ENCODE measurements at places on chromosomes 1 and 21. TPM values are rescaled to one million over a fixed set of nuclear protein-coding genes. Genes with fewer than 3 reads are reported as not detected.

- peak; percentile 80 for DNase-seq
These were observed at the start of gene NFIA for GRCh38 chr1:61082311-61083012. TSS of gene NFIA (plus strand) at chr1:61082561.

DNA sequence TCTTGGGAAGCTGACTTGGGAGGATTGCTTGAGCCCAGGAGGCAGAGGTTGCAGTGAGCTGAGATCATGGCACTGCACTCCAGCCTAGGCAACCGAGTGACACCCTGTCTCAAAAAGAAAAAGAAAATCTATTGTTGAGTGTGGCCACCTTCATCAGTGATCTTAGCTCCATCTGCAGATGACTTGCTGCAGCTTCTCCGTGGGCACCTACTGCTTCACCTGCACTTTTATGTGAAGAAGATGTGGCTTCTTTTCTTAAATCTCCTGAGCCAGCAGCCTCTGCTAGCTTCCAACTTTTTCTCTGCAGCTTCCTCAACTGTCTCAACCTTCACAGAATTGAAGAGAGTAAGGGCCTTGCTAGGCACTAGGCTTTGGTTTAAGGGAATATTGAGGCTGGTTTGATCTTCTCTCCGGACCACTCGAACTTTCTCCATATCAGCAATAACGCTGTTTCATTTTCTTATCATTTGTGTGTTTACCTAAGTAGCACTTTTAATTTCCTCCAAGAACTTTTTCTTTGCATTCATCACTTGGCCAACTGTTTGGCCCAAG is 28.0 kb downstream of the AGPAT3 start:
- DNase-seq = no peak

DNA sequence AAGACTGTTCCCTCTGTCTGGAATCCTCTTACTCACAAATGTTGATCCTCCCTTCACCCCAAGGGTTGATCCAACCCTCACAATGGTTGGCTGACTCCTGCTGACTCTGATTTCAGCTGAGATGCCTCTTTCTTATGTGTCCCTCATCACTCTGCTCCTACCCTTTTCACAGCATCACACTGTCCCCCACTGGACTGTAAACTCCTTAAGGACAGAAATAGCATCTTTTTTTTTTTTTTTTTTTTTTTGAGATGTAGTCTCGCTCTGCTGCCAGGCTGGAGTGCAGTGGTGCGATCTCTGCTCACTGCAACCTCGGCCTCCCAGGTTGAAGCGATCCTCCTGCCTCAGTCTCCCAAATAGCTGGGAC is 97.9 kb upstream of the SYT6 start:
- DNase-seq = no peak

Gene KRTAP21-1
- not detected for total RNA-seq

DNA sequence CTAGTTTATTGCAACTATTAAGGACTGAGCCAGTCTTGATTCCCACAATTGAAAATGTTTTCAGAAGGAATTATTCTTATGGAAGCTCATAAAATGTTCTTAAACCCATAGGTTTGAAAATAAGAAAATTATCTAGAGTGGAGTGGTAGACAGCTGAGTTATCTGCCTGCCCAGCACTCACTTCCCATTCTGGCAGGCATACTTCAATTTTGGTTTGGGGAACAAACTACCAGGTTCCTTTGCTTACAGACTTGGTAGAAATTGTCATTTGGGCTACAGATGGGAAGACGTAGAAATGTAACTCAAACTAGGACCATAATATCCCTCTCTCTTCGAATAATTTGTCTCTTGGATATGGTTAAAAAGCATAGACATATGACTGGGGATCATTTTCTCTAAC is 18.4 kb downstream of the JUN start:
- no peak for DNase-seq

DNA sequence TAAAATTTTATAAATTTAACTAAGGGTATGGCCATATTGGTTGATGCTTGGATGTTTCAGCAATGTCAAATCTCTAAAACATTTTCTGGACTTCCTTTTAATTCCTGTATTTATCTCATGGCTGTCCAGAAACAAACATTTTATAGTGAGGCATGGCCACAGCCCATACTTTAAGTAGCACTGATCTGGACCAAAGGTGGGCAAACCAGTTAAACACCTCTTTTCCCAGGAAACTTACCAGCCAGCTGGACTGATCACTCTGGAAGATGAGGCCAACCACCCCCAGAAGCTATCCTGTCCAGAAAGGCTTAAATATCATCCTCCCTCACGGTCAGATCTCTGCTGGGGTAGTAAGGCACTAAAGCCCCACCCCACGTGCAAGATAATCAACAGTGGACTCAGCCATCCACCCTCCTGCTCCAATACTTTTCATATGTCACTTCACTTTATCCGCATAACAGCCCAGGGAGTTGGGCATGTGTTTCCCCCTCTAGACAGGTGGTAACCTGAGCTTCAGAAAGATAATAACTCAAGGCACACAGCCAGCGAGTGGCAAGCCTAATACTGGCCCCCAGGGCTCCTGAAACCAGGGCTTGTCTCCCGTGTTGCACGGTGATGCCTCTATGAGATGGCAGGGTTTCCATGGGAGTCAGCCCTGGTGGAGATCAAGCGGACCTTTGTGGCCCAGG is 120.5 kb upstream of the NGF start:
- DNase-seq = no peak

GRCh38 chr1:55428944-55429931 is 214.1 kb upstream of the USP24 start:
- DNase-seq = peak; percentile 96

GRCh38 chr21:45258466-45258865 is 29.2 kb downstream of the POFUT2 start:
- DNase-seq = no peak

Measured in dermis blood vessel endothelial cell (primary cell).